ENCODE measurements at places on chromosomes 6 and 20. TPM values are rescaled to one million over a fixed set of nuclear protein-coding genes. Genes with fewer than 3 reads are reported as not detected.

GRCh38 chr6:160170018-160170680 is 48.5 kb downstream of the SLC22A1 start:
- DNase-seq = no peak

GRCh38 chr6:145734486-145735355 is 599 bp downstream of the EPM2A start:
- DNase-seq = peak; percentile 78

- DNase-seq = peak; percentile 55
Observed at GRCh38 chr20:50580016-50580747, 70.0 kb downstream of the PTPN1 start.

GRCh38 chr20:63177785-63178445 is 38.0 kb downstream of the YTHDF1 start:
- no peak for DNase-seq

GRCh38 chr6:38116248-38116647 is 296.7 kb downstream of the ZFAND3 start:
- DNase-seq = no peak

DNA sequence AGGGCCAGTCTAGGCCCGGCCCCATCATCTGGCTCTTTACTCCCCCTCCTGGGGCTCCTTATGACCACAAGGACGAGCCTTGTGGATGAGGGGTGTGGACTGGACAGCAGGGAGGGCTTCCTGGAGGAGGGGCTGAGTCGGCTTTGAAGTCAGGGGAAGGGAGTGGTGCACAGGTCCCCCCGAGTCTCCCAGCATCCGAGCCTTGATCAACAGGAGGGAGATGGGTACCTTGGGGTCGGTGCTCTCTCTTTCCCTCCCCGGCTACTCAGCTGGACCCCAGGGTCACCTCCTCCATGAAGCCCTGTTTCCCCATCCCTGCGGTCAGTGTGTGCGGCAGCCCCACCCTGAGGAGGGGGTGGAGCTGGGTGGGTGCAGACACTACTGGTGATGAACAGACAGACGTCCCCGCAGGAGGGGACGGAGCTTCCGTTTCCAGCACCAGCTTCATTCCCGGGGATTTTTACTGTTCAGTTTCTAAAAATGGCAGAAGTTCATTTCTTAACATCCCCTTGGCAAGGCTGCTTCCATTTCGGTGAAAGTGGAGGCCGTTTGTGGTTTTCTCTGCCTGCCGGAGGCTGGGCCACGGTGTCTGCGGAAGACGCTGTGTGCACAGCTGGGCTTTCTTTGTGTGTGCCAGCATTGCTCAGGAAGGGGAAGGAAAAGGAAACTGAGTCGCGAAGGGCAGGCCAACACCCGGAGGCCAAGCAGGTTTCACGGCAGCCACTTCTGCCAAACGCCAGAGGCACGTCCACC is 19.6 kb downstream of the NTSR1 start:
- no peak for DNase-seq

DNA sequence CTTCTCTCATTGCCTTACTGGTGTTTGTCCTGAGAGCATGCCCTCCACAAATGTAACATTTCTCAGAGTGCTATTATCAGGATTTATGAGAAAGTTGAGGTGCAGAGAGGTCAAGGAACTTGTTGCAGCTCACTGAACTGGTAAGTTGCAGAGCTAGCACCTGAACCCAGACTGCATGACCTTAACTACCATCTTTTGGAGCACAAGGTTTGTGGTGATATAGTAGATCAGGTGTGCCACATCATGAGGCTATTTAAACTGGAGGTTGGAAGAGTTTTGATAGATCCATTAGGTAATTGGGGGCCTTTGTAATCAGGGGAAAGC is 112.0 kb upstream of the CITED2 start:
- DNase-seq = no peak

GRCh38 chr6:84762220-84763002 is 2.0 kb downstream of the TBX18 start:
- DNase-seq = no peak

GRCh38 chr6:132607544-132608233 is 16.4 kb downstream of the TAAR2 start:
- no peak for DNase-seq

DNA sequence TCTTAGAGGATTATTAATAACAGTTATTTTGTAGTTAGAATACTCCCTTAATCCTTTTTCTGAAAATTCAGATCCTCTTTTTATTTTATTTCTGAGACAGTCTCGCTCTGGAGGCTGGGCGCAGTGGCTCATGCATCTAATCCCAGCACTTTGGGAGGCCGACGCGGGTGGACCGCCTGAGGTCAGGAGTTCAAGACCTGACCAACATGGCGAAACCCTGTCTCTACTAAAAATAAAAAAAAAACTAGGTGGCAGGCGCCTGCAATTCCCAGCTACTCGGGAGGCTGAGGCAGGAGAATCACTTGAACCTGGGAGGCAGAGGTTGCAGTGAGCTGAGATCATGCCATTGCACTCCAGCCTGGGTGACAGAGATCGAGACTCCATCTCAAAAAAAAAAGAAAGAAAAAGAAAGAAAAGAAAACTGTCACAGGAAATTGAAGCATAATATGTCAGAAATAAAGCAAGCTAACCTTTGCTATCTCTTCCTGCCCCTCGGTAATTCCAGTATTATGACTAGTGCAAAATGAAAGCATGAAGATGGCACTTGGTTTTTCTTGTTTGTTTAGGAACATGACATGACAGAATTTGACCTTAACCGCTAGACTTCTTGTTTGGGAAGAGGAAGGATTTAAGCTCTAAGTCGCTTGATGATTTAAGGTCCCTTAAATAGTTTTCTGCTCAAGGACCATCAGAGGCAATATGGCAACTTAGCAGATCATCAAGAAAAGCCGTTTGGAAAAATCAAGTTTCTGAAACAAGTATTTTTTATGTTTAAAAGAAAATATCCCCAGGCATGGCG is 1.8 kb upstream of the RBM39 start:
- DNase-seq = peak; percentile 26

DNA sequence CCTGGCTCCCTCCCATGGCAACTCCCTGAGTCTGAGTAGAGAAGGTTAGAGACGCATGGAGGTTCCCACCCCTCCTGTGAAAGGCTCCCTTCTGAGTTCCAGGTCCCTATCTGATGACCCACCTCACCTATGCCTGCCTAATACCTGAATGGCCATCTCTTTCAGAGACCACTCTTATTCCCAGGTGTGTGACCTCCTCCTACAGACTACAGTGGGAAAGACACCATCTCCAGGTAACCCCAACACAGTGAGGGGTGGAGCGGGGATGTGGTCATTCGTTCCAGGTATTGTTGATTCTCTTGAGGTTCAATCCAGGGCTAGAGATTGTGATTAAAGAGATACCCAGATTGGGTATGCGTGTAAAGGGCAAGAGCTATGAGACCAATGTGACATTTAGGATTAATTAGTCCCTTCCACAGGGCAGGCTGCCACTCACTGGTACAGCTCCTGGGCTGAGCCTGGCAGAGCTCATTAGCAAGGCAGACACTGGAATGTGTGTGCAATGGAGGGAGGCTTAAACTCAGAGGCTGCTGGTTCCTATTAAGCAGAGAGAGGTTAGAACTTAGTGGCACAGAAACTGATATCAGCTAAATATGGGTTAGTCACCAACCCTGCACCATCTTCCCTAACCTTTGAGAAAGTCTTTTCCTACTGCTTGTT is 46.5 kb upstream of the IER3 start:
- DNase-seq = no peak

- no peak for DNase-seq
Observed at GRCh38 chr6:129776542-129777330, 66.8 kb upstream of the ARHGAP18 start.

DNA sequence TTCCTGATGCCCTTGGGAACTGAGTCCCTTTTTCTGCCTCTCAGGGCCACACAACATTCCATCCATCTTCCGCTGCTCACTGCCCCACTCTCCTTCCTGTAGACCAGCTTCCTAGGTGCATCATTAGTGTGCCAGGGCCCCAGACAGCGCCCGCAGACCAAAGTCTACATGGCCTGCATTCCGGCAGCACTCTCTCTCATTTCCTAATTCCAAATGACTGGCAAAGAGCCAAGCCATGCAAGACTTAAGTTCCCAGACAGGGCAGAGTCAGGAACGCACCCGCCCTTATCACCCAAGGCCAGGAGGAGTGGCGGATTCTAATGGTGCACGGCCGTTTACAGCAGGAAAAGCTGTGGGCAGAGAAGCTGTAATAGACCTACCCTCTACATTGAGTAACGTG is 159.8 kb upstream of the ARID1B start:
- no peak for DNase-seq

GRCh38 chr6:132929141-132929540 is 114.8 kb downstream of the RPS12 start:
- no peak for DNase-seq

- DNase-seq = no peak
Observed at GRCh38 chr6:31246051-31246521, 25.8 kb downstream of the HLA-C start.

DNA sequence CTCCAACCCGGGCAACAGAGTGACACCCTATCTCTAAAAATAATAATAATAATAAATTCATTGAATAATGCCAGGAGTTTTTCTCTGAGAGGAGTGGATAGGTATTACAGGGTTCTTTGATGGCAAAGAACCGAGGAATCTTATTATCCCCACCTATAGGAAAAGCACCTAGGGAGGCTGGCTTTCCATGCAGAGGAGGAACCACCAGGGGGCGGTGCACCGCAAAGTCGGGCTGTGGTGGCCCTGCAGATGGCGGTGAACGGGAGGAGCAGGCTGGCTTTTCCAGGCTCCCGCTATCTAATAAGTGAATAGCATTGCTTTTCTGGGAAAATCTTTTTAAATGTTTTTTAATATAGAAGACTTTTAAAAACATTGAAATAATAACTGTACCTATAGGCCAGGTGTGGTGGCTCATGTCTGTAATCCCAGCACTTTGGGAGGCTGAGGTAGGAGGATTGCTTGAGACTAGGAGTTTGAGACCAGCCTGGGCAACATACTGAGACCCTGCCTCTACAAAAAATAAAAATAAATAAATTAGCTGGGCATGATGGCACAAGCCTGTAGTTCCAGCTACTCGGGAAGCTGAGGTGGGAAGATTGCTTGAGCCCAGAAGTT is 864.2 kb downstream of the KIF16B start:
- peak; percentile 41 for DNase-seq

GRCh38 chr6:98560418-98560817 is 274.0 kb upstream of the POU3F2 start:
- DNase-seq = no peak

- DNase-seq = no peak
Observed at GRCh38 chr6:167861424-167861823, 34.7 kb downstream of the AFDN start.

GRCh38 chr6:22020299-22021003 is 276.4 kb downstream of the PRL start:
- no peak for DNase-seq

The NKAIN2 gene
- total RNA-seq = not detected

The FAM209B gene
- not detected for total RNA-seq

The NNAT gene
- not detected for total RNA-seq

The PGK2 gene
- not detected for total RNA-seq

The RHAG gene
- not detected for total RNA-seq

The HMGCLL1 gene
- total RNA-seq = not detected

The GNMT gene
- 1.7 TPM for total RNA-seq

The AVP gene
- not detected for total RNA-seq

The RTN4IP1 gene
- total RNA-seq = 58.1 TPM

All from OCI-LY7 (cell line).